Right atrium auricular region (tissue), 2 donors: ENCODE measurements at places on chromosomes 2 and 18. TPM values are rescaled to one million over a fixed set of nuclear protein-coding genes. Genes with fewer than 3 reads are reported as not detected.

DNA sequence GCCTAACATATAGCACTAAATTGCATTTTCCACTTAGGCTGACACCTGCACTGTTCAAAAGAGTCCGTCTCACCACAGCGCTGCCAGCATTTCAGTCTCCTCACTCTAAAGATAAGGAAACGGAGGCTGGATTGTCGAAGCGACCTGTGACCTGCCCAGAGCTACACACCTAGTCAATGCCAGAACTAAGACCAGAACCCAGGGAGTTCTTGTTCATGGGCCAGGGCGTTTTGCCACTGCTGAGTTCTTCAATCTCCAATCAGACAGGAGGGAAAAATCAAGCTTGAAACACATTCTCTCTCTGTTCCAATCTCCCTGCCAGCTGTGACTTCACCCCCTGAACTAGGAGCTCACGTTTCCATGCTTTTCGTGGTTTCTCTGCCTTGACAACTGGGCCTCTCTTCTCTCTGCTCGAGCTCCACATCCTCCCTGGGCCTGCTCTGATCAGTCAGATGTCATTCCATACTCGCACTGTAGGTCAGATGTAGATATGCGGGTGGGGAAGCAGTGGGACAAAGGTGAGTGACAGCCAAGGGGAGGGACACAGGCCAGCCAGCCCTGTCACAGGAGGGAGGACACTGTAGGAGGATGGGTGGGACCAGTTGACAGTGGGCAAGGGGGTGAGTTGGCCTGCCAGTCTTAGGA lies 221.1 kb upstream of the SMAD2 start:
- no peak for DNase-seq
- no peaks in the 10 kb centered on the region for H3K4me1 ChIP-seq
- H3K27ac ChIP-seq: no peak overlapping the region
- no peaks in the 10 kb centered on the region for H3K27me3 ChIP-seq

GRCh38 chr18:24988253-24988840 lies 363.6 kb downstream of the ZNF521 start:
- H3K27ac ChIP-seq: peak overlapping the region; percentile 80
- DNase-seq: peak; percentile 79

DNA sequence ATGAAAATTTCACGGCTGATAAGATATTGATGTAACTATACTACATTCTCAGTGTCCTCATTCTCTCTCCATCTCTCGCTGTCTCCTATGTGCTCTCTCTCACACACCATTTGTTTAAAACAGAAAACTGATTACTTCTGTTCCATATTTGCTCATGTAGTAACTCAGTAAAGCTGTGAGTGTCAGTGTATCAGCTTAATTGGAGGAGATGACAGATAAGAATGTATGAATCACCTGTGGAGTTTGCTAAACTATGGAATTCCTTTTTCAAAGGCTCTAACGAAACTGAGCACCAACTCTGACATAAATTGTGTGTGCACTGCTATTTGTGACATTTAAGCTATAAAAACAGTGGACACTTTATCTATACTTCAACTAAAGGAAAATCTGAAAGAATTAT lies 1080.0 kb downstream of the DSC3 start:
- no peaks in the 10 kb centered on the region for H3K4me1 ChIP-seq
- no peak overlapping the region for H3K4me3 ChIP-seq
- no peak for DNase-seq
- no peaks in the 10 kb centered on the region for H3K36me3 ChIP-seq
- no peak overlapping the region for H3K27ac ChIP-seq
- H3K27me3 ChIP-seq: no peaks in the 10 kb centered on the region

- H3K27ac ChIP-seq: no peak overlapping the region
- no peak for DNase-seq
- H3K36me3 ChIP-seq: no peaks in the 10 kb centered on the region
- H3K4me1 ChIP-seq: no peaks in the 10 kb centered on the region
- no peak overlapping the region for H3K4me3 ChIP-seq
- no peaks in the 10 kb centered on the region for H3K27me3 ChIP-seq
Observed at GRCh38 chr2:71798266-71799012, 345.1 kb downstream of the DYSF start.

DNA sequence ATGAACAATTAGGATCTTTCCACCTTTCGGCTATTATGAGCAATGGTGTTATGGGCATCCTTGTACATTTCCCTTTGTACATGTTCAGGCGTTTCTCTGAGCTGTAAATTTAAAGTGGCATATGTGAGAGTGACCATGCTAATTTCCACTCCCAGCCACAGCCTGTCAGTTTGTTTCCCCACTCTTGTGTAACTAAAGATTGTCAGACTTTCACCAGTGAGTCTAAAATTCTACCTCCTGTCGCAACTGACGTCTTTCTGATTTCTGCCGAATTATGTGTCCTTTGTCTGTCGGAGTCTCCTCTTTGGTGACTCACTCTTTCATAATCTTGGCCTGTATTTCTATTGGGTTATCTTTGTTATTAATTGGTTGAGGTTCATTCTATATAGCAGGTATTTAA lies 50.7 kb downstream of the TRAPPC12 start:
- peaks cover 24% of the 10 kb centered on the region for H3K36me3 ChIP-seq
- H3K4me3 ChIP-seq: no peak overlapping the region
- DNase-seq: no peak
- H3K27me3 ChIP-seq: no peaks in the 10 kb centered on the region
- H3K27ac ChIP-seq: no peak overlapping the region

DNA sequence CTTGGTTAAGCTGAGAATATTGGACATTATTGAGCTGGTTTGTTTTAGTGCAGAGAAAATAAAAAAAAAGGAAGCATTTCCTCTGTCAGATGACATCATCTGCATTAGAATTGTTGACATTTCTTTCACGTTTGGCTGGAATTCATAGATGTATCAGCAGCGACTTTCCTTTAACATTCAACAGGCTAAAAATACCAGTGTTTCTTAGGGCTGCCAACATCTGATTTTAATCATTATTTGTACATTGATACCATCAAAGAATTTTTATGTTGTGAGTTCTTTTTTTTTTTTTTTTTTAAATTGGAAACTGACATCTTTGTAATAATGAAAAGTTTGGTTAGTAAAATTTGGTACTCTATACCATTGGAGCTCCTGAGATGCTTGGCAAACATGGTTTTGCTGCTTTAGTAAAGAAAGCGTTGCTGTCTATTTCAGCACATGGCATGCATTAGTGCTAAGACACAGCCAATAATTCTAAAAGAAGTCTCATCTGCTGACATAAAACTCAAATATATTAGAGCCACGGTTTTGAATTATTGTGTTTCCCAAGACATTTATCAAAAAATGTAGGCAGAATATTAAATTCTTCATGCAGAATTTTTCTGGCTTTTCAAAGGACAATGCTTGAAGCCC lies 33.6 kb downstream of the GTF2A1L start:
- H3K36me3 ChIP-seq: no peaks in the 10 kb centered on the region
- H3K27me3 ChIP-seq: no peaks in the 10 kb centered on the region
- H3K4me3 ChIP-seq: no peak overlapping the region
- H3K4me1 ChIP-seq: no peaks in the 10 kb centered on the region
- no peak overlapping the region for H3K27ac ChIP-seq

GRCh38 chr2:33322612-33323011 lies 153.8 kb upstream of the RASGRP3 start:
- peak overlapping the region; percentile 18 for H3K27ac ChIP-seq
- peaks cover 20% of the 10 kb centered on the region for H3K4me1 ChIP-seq
- peaks cover 7% of the 10 kb centered on the region for H3K36me3 ChIP-seq
- H3K27me3 ChIP-seq: no peaks in the 10 kb centered on the region
- DNase-seq: no peak

DNA sequence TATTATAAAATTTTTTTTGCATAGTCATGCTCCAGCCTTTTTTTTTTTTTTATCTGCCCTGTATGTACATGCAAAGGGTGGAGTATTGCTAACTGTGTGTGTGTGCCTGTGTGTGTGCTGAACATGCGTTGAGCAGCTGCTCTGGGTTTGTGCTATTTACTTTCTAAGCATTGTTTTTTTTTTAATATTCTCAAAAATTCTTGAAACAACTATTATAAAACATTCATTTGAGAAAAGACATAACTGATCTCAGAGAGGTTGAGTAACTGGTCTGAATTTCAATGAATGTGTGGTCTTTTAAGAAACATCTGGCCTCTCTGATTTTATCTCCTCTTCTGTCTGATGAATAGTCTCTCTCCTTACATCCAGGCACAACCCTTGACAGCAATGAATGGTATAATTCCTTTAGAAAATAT lies 366.0 kb upstream of the SLC14A2 start:
- DNase-seq: no peak
- peak overlapping the region; percentile 89 for H3K27ac ChIP-seq
- H3K4me3 ChIP-seq: no peak overlapping the region
- no peaks in the 10 kb centered on the region for H3K27me3 ChIP-seq
- H3K36me3 ChIP-seq: no peaks in the 10 kb centered on the region

DNA sequence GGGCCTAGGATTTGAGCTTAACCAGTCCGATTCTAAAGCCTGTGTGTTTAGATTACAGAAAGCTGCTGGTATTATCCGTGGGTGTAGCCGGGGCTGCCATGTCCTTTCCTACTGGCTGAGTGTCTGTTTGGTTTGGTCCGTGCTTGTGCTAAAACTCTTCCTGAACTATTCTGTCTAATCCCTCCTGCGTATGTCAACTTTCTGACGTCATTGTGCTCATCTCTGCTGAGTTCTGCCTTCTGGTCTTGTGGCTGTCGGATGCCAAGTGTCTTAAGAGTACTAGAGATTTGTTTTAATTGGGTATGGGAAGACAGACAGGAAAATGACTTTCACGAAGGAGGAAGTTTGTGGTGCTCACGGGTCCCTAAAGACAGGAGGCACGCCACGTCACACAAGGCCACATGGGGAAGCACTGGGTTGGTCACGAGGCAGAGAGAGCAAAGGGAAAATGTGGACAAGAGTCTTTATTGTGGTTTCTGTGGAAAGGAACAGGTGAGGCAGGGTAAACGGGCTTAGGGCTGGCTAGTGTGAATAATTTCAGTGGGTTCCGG lies 31.8 kb upstream of the NTSR2 start:
- no peaks in the 10 kb centered on the region for H3K27me3 ChIP-seq
- no peak for DNase-seq
- H3K27ac ChIP-seq: no peak overlapping the region
- H3K4me3 ChIP-seq: no peak overlapping the region

GRCh38 chr2:30267161-30267975 lies 36.0 kb downstream of the LBH start:
- no peaks in the 10 kb centered on the region for H3K27me3 ChIP-seq
- H3K36me3 ChIP-seq: no peaks in the 10 kb centered on the region
- no peak overlapping the region for H3K4me3 ChIP-seq
- peaks cover 29% of the 10 kb centered on the region for H3K4me1 ChIP-seq
- no peak for DNase-seq

- no peak overlapping the region for H3K4me3 ChIP-seq
- no peaks in the 10 kb centered on the region for H3K27me3 ChIP-seq
- no peaks in the 10 kb centered on the region for H3K4me1 ChIP-seq
Observed at GRCh38 chr18:58060254-58060653, 16.2 kb downstream of the NEDD4L start.

GRCh38 chr2:34105006-34105767 lies 506.1 kb upstream of the FAM98A start:
- H3K27ac ChIP-seq: no peak overlapping the region
- no peaks in the 10 kb centered on the region for H3K4me1 ChIP-seq
- H3K27me3 ChIP-seq: no peaks in the 10 kb centered on the region
- no peaks in the 10 kb centered on the region for H3K36me3 ChIP-seq

- peaks cover 8% of the 10 kb centered on the region for H3K27me3 ChIP-seq
- no peak for DNase-seq
- no peak overlapping the region for H3K27ac ChIP-seq
- no peak overlapping the region for H3K4me3 ChIP-seq
- H3K36me3 ChIP-seq: no peaks in the 10 kb centered on the region
Observed at GRCh38 chr2:127216095-127216494, 4.0 kb downstream of the CYP27C1 start.

DNA sequence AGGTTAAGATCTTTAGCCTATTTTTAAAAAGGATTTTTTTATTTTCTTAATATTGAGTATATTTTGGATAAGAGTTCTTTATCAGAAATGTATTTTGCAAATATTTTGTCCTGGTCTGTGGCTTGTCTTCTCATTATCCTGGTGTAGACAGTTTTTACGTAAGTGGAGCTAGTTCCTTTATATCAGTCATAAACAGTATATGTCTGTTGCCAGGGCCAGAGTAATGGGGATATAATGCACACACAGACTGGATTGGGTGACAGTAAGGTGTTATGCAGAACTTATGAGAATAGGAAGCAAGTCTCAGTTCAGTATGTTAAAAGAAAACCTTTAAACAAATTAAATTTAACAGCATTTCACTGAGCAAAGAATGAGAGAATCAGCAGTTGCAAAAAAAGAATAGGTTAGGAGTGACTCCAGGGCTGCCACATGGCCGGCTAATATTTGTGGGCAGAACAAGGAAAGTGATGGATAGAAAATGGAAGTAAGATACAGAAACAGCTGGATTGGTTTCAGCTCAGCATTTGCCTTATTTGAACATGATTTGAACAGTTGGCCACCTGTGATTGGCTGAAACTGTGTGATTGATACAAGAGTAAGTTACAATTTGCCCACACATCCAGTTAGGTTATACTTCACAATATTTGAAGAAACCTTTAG lies 61.1 kb upstream of the ZNG1B start:
- H3K4me3 ChIP-seq: no peak overlapping the region
- H3K27me3 ChIP-seq: no peaks in the 10 kb centered on the region
- H3K4me1 ChIP-seq: no peaks in the 10 kb centered on the region
- H3K36me3 ChIP-seq: no peaks in the 10 kb centered on the region
- H3K27ac ChIP-seq: no peak overlapping the region

GRCh38 chr2:233988581-233988980 lies 61.9 kb upstream of the SPP2 start:
- no peaks in the 10 kb centered on the region for H3K4me1 ChIP-seq
- no peak for DNase-seq
- no peak overlapping the region for H3K4me3 ChIP-seq
- H3K36me3 ChIP-seq: no peaks in the 10 kb centered on the region
- H3K27ac ChIP-seq: no peak overlapping the region

- peaks cover 29% of the 10 kb centered on the region for H3K4me1 ChIP-seq
- no peak overlapping the region for H3K4me3 ChIP-seq
- no peaks in the 10 kb centered on the region for H3K36me3 ChIP-seq
- H3K27me3 ChIP-seq: no peaks in the 10 kb centered on the region
- DNase-seq: no peak
Observed at GRCh38 chr2:237660381-237660900, 33.1 kb downstream of the LRRFIP1 start.

- no peak for DNase-seq
- H3K27me3 ChIP-seq: no peaks in the 10 kb centered on the region
- H3K36me3 ChIP-seq: no peaks in the 10 kb centered on the region
- H3K4me1 ChIP-seq: no peaks in the 10 kb centered on the region
- H3K27ac ChIP-seq: peak overlapping the region; percentile 90
Observed at GRCh38 chr18:36829362-36830157, 633 bp downstream of the KIAA1328 start.

DNA sequence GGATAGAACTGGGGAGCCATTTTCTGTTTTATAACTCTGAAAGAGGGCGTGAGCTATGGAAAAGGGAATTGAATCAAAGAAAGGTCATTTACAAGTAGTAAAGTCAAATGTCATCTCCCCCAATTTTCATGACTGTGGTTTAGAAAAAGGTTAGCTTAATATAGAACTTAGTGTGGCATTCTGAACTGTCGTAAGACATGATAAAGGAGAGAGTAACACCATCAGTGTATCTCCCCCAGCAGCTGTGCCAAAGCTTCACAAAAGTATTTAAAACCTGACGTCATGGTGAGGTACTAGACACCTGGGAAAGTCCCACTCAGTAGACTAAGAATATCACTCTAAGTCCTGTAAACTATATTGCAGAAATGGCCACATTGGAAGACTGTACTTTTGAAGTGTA lies 5.8 kb upstream of the IKZF2 start:
- H3K4me3 ChIP-seq: no peak overlapping the region
- no peak overlapping the region for H3K27ac ChIP-seq

Gene PID1
- 9.1 TPM for total RNA-seq

Gene MYO7B
- total RNA-seq: 0.67 TPM

Gene REG3G
- not detected for total RNA-seq

Gene GCG
- not detected for total RNA-seq

Gene TUBA3E
- 1.6 TPM for total RNA-seq

Gene EPB41L3
- total RNA-seq: 22.5 TPM

Gene FER1L5
- not detected for total RNA-seq

Gene FBXO48
- 0.33 TPM for total RNA-seq

Gene PARD6G
- total RNA-seq: 2.8 TPM

Gene CRYGD
- not detected for total RNA-seq

Gene CYTIP
- 4.8 TPM for total RNA-seq

Gene FHOD3
- 66.0 TPM for total RNA-seq
